Epithelial cell of proximal tubule (primary cell): ENCODE measurements at places on chromosomes 6 and 20. TPM values are rescaled to one million over a fixed set of nuclear protein-coding genes. Genes with fewer than 3 reads are reported as not detected.

Gene DDO
- total RNA-seq, result 0.07 TPM in 1 of 2 replicates, not detected in the other

Gene CTNNBL1
- total RNA-seq, result 25.6 and 32.0 TPM in 2 replicates

Gene PI3
- not detected in 2 replicates for total RNA-seq

Gene IL17F
- not detected in 2 replicates for total RNA-seq

Gene LAMA2
- total RNA-seq, result 0.69 and 2.7 TPM in 2 replicates

Gene PHACTR3
- 0.06 and 0.51 TPM in 2 replicates for total RNA-seq

Gene TMEM200A
- 2.1 and 3.3 TPM in 2 replicates for total RNA-seq

Gene MAD2L1BP
- 41.8 and 60.3 TPM in 2 replicates for total RNA-seq

Gene SLC26A8
- total RNA-seq, result 1.4 TPM in 1 of 2 replicates, not detected in the other

Gene ZKSCAN8
- 5.0 and 8.4 TPM in 2 replicates for total RNA-seq

Gene CDH26
- total RNA-seq, result 0.29 TPM in 1 of 2 replicates, not detected in the other

Gene ANGPT4
- not detected in 2 replicates for total RNA-seq

Gene IL17A
- not detected in 2 replicates for total RNA-seq

Gene WFDC10B
- not detected in 2 replicates for total RNA-seq

Gene TUBB2B
- 213 and 219 TPM in 2 replicates for total RNA-seq

Gene ENPP5
- total RNA-seq, result 1.5 and 2.5 TPM in 2 replicates

Gene TXLNB
- total RNA-seq, result not detected in 2 replicates

Gene KAT14
- total RNA-seq, result 6.4 and 10.6 TPM in 2 replicates

Gene BCL2L1
- 197 and 209 TPM in 2 replicates for total RNA-seq

Gene VGLL2
- not detected in 2 replicates for total RNA-seq

Gene ARMC12
- total RNA-seq, result 0.29 TPM in 1 of 2 replicates, not detected in the other

Gene GSTA3
- total RNA-seq, result not detected in 2 replicates

Gene ESR1
- not detected in 2 replicates for total RNA-seq

Gene SLC22A23
- 0.52 and 0.87 TPM in 2 replicates for total RNA-seq

Gene OSBPL2
- 17.1 and 20.6 TPM in 2 replicates for total RNA-seq

Gene EDN3
- total RNA-seq, result not detected in 2 replicates

Gene TRPC4AP
- 58.6 and 82.2 TPM in 2 replicates for total RNA-seq

Gene BACH2
- 0.58 and 0.69 TPM in 2 replicates for total RNA-seq
